Forelimb muscle (tissue), 1 donor: ENCODE measurements at places on chromosomes 7 and 10. TPM values are rescaled to one million over a fixed set of nuclear protein-coding genes. Genes with fewer than 3 reads are reported as not detected.

FXYD4 gene
- polyA plus RNA-seq = 1.1 TPM

MAGI2 gene
- 3.7 TPM for polyA plus RNA-seq

SYT15 gene
- polyA plus RNA-seq = 5.2 TPM

KCND2 gene
- 1.2 TPM for polyA plus RNA-seq

FAM25A gene
- polyA plus RNA-seq = not detected

TFEC gene
- 1.2 TPM for polyA plus RNA-seq

ASB10 gene
- 6.2 TPM for polyA plus RNA-seq

ZNF425 gene
- 3.0 TPM for polyA plus RNA-seq

VIPR2 gene
- polyA plus RNA-seq = 9.4 TPM

DNA sequence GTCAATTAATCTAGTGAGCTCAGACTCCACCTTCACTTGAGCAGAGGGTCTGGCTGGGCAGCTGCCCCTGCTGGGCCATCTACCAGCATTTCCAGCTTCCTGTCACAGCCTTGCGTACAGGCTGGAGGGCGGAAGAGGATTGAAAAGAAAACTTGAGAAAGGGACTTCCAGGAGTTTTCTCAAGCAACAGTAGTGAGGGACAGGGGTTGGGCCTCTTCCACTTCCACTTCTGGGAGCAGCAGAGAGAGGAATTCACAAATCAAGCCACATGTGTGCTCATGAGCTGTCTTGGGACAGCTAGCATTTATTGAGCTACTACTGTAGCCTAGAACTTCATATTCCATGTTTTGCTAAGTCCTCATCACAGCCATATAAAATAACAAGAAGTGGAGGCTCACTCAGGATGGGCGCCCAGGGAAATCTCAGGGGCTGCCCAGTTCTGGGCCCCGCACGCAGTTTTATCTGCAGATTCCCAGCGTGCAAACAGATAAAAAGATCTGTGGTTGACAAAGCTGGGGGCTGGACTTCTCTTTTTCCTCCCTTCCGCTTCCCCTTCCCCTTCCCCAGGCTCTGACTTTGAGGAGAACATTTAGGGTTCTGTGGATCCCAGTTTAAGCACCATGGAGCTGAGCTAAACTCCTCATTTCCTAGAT, 135.8 kb downstream of the RGS10 start:
- no peak for DNase-seq

GRCh38 chr10:66627156-66627555, 298.7 kb upstream of the LRRTM3 start:
- no peak for DNase-seq

GRCh38 chr10:34347131-34347530, 468.0 kb downstream of the PARD3 start:
- DNase-seq = no peak

DNA sequence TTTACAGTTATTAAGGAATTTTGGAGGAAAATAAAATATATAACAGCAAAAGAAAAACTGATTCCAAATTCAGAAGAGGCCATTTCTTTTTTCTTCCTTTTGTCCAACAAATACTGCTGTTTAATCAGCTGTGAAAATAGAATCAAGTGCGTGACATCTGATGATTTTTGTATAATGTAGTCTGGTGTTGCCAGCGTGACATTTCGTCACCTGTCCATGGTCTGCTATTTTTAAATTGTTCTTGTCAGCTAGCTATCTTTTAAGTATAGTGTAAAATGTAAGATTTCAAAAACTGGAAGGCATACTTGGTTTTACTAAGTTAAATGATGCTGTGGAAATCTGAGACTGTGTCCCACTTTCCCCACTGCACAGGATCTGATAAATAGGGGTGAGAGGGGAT, 105.9 kb downstream of the CPEB3 start:
- no peak for DNase-seq

DNA sequence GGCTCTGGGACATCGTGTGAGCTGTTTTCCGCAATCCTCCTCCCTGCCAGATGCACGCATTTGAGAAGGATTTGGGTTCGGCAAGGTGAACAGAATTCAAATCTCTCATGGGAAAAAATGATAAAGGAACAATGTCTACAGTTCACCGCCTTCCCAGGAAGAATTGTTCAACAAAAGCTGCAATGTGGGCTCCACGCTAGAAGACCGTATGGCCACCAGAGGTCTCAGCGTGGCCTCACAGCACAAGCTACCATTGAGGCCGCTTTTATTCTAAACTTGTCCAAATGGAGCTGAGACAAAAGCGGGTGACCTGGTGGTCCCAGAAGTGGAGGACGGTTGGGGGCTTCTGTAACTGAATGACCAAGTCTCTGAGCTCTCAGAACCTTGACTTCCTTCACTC, 733.1 kb downstream of the PARD3 start:
- DNase-seq = no peak

- no peak for DNase-seq
Measured at GRCh38 chr7:128005759-128006159, 25.5 kb downstream of the LRRC4 start.

DNA sequence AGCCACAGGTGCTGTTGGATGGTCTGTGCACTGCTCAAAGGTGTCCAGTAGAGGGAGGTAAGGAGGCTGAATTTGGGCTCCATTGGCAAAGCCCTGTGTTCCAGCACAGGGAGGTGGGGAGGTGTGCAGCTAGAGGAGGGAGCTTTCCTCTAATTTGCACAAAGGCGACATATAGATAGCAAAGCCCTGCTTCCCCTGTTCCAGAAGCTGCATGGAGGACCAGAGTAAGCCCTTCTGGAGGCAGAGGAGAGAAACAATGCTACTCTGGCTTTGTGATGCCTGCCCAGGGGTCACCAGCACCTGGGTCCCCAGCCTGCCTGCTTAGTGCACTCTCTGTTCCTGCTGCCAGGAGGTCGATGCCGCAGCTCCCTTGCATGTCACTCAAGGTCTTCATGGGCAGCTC, 3.4 kb upstream of the ARHGAP22 start:
- no peak for DNase-seq

DNA sequence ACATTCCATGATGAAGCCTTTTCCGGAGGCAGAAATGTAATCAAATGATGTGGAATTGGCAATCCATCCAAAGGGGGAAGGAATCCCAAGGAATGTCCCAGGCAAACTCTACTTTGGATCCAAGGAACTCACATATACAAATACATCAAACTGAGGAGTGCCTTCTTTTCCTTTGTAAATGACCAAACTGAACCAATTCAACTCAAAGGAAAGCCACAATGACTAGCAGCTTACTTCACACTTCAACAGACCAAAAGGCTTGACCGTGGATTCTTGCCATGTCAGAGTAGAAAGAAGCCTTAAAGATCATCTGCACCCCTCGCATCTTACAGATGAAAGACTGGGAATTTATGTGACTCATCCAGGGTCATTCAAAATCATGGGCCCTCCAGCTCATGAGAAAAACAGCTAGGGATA, 79.7 kb upstream of the MACROH2A2 start:
- no peak for DNase-seq

DNA sequence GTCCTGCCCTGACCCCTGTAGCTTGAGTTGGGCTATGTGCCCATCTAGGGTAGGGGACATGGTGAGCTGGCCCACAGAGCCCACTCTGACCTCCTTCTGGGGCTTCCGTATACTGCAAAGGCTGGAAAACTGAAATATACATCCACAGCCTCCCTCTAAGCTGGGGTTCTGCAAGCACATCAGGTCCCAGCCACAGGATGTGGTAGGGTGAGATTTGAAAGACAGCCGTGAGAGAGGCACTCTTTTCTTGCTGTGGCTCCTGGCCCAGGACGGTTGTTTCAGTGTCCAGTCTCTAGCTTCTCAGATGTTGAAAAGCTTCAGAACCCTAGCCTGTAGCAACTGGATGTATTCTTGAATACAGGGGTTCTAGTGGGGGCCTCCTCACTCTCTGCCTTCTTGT, 60.1 kb upstream of the ADRB1 start:
- DNase-seq = no peak

DNA sequence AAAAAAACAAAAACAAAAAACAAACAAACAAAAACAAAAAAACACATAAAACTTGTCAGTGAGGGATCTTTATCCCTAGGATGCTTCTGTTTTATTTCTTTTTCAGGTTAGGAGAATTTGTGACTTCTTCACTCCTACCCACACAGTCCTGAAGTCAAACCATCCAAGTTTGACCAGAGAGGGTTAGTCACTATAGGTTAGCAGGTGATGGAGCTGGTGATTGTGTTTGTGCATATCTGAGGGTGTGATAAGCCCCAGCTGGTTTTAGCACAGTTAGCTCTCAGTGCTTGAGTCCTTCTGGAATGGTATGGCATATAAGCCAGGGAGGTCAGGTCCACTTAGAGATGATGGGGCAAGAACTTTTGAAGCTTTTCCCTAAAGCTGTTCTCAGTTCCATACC, 11.8 kb upstream of the IKZF1 start:
- DNase-seq = no peak

DNA sequence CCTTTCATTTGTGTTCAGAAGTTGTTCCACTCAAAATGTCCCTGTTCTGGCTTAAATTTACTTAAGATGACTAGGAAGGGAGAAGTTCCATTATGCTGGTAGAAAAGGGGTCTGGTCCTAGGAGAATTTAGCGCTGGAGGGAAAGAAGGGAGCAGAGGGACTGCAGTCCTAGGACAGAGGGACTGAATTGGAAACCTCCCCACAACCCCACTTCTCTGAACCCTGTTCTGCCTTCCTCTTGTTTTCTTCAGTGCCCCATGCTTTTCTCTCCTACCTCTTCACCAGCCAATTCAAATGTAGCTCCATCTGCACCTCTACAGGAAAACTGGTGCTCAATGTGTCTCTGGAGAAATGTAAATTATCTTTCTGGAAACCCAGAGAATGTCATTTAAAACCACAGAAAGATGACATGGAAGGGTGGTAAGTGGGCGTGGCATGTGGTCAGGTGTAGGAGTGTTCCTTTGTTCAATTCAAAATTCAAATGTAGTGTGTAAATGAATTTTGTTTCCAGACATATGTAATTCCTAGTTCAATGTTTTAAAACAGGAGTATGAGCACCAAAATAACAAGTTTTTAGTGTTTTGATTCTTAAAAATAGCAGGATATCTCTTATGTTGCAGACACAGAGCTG, 24.0 kb upstream of the RHOBTB1 start:
- no peak for DNase-seq

DNA sequence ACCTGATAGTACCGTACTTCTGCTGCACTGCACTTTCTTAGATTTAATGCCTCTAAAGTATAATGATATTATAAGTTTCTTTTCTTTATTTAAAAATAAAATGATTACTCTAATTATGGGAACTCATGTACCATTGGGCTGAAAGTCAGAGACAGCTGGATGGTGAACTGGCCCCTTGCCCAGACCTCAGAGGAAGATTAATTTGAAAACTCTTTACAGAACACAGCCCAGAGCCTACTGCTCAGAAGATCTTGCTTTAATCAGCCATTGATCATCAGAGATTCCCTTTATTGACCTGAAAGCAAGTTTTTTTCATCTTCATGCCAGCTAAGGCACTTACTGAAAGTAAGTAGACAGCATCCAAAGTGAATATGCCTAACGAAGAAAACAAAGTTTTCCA, 341.7 kb downstream of the GFRA1 start:
- no peak for DNase-seq

DNA sequence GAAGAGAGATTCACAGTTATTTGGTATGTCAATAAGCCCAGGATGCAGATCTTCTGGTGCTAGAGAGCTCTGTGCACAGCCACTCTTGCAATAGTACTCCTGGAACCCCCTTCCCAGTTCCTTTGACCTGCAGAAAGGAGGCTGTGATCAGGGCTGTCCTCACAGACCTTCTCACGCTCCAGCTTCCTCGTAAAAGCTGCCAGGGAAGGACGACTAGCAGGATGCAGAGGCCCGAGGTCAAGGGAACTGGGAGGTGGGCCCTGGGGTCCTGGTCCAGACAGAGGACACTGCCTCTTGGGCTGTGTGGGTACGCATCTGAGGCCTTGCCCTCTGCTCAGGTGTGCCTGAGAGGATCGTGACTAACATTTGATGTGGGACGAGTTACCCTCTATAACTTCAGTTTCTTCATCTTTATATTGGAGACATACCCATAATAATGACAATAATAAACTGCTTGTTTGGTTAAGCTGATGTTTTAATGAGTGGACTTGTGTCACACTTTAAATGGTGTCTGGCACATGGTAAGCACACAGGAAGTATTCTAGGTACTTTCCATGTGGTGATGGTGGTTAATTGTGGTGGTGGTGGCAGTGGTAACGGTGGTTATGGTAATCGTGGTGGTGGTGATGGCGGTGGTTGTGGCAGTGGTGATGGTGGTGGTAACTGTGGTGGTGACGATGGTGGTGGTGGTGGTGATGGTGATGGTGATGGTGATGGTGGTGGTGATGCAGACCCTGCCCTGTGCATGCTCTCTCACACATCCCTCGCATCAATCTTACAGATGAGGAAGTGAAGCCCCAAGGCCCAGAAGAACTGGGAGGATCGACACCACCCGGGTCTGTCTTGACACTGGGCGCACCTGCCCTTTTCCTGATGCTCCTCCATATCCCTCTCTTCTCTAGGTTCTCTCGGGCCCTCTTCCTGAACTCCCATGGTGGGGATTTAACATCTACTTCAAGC, 235.2 kb upstream of the GRB10 start:
- no peak for DNase-seq

GRCh38 chr10:70337201-70337651, 45.2 kb downstream of the LRRC20 start:
- no peak for DNase-seq

DNA sequence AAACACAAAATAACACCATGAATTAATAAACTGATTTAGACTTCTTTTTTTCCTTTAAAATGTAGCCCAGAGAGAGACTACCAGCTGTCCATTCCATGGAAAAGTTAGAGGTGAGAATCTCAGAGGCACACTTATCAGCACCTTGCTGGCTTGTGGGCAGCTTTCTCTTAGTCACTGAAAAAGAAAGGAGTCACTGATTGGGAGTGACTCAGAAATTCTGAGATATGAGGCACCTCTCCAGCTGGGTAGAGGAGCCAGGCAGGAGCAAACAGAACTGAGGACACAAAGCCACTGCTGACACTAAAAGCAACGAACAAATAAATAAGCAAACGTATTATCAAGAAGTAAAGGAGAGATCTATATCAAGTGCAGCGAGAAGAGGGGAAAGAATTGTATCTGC, 310.6 kb downstream of the PARD3 start:
- no peak for DNase-seq

- no peak for DNase-seq
Measured at GRCh38 chr7:27183682-27184336, 1.2 kb downstream of the HOXA11 start.

DNA sequence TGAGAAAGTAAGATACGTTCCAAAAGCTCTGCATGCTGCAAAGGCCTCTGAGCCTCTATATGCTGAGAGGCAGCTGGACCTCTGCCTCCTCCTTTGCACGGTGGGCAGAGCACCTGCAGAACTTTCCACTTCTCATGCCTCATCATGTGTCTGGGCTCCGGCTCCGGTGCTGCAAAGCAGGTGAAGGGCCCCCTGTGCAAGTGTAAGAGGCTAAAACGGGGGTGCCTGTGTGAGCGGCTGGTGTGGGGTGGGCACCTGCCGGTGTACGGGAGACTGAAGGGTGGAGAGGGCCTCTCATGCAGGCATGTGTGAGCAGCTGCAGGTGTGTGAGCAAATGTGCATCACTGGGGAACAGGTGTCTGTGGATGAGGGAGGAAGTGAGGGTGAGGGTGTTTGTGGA, 121.0 kb downstream of the KCNMA1 start:
- no peak for DNase-seq
